Fibroblast of mammary gland (primary cell): ENCODE measurements at places on chromosomes 7 and 10.

DNA sequence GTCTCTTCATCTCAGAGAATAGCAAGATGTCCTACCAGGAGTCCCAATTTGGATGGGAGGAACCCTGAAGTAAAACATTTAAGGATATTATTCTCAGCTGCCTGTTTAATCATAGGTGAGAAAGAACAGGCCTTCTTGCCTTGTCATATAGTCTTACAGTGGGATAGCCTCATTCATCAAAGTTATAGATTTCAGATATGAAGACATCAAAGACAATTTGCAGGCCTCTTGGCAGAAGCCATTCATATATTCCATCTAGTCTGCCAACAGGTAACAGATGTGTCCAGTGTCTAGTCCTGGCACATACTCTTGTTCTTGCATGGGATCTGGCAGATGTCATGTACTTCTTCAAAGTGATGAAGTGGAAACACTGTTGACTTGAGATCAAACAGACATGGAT, 601.3 kb upstream of the GHITM start:
- no peak for DNase-seq

GRCh38 chr10:119250641-119251314, 43.4 kb downstream of the GRK5 start:
- DNase-seq: peak; percentile 97

DNA sequence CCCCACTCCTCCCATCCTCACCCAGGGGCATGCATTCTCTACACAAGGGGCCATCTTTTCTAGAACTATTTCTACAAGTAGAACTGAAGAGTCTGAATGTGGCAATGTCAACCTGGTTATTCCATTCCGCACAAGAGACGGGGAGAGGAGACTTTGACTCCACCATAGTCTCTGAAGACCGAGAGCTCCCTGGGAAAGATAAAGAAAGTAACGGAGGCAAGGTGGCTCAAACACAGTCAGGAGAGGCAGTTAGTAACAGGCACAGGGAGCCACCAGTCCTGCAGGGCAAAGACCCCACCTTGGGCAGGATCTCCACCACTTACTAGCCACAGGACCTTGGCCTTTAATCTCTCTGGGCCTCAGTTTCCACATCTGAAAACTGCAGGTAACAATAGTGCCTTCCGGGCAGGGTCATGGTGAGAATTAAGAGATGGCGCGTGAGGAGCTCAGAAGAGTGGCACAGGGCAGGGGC, 100.3 kb downstream of the TNS3 start:
- DNase-seq: no peak

DNA sequence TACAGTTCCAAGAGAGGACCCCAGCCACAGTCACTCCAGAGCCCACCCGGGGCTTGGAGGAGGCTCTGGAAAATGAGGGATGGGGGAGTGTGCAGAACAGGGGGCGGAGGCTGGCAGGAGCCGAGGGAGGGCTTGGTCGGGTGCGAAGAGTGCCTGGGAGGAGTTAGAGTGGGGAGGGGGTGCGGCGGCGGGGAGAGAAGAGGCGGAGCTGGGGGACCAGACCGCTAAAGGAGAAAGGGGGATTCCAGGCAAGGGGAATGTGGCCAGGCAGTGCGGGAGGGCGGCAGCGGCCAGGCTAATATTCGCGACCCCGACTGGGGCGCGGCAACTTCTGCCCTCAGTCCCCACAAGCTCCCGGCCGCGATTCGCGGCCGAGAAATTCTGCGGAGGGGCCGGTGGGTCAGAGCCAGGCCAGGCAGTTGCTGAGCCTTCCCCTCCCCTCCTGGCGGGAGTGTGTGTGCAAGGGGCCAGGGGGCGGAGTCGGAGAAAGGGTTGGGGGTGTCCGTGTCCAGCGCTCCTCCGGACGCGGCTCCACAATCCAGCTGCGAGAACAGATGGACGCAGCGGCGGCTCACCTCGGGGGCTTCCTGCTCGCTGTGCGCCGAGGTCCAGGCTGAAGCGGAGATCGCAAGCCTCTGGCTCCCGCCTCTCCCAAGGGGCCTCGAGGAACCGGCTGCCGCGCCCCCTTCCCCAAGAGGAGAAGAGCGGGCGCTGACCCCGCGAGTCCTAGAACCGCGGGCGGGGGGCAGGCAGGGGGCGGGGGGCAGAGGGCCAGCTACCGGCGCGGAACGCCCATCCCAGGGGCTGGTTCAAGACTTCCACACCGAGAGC, 612 bp upstream of the SLC18A3 start:
- DNase-seq: no peak

- DNase-seq: no peak
Observed at GRCh38 chr7:74018246-74018895, 9.6 kb upstream of the ELN start.

GRCh38 chr10:96309628-96310320, 5.5 kb downstream of the DNTT start:
- DNase-seq: no peak

- DNase-seq: peak; percentile 25
Observed at GRCh38 chr7:34281260-34281659, 375.9 kb downstream of the BMPER start.

DNA sequence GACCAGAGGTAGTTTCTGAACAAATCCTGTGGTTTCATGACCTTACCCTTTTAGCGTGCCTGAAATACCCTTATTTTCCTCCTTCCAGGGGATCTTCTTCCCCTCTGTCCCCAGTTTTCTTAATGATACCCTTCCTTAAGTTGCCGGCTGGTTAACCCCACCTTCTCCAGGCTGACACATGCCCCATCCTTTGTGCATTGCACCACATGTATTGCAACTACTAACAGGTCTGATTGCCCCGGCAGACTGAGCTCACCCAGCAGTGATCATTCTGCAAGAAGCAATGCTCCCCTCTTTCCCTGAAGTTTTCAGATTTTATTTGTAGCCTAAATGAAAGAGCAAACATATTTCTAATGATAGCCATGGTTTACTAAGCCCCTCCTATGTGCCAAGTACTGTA, 108.2 kb downstream of the HIP1 start:
- no peak for DNase-seq

GRCh38 chr10:28169525-28169924, 133.3 kb downstream of the MPP7 start:
- DNase-seq: no peak

DNA sequence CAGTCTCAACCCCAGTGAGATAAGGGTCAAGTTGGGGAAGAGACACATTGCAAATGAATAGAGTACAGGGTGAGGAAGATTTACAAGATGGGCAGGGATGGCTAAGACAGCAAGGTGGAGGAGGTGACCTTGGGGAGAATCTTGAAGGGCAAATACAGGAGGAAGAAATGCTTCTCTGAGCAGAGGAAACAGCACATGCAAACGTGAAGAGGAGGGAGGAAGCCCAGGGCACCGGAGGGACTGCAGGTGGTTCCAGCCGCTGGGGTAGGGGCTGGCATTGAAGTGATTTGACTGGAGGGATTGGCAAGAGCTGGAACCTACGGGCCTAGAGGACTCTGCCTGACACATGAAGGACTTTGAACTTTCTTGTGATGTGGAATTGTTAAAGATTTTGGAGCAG, 14.6 kb downstream of the PLAU start:
- no peak for DNase-seq

DNA sequence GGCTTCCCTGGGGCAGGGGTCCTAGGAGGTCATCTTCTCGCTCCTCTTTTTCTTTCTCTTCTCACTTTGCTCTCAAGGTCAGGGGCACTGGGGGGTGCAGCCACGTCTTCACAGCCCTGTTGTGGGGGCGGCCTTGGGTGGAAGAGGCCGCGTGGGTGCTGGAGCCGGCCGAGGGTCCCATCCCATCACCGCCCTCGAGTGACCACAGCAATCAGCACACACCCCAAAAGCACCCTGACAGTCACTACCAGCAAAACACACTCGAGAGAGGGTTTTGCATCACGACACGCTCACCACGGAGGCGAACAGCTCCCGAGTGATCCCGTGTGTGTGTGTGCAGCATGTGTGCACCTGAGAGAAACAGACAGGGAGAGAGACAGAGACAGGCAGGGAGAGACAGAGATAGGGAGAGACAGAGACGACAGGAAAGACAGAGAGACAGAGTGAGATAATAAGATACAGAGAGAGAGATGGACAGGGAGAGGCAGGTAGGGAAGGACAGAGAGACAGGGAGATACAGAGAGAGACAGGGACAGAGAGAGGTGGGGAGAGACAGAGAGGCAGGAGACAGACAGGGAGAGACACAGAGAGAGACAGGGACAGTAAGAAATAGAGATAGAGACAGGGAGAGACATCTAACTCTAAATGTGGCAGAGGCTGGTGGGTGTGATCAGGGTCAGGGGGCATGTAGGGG, 100.9 kb downstream of the WDR37 start:
- DNase-seq: no peak

GRCh38 chr10:124296813-124297788, 121.6 kb downstream of the OAT start:
- no peak for DNase-seq

- DNase-seq: peak; percentile 31
Observed at GRCh38 chr7:13540429-13540828, 449.0 kb downstream of the ETV1 start.

GRCh38 chr10:92290076-92290836, 622 bp downstream of the CPEB3 start:
- peak; percentile 50 for DNase-seq

DNA sequence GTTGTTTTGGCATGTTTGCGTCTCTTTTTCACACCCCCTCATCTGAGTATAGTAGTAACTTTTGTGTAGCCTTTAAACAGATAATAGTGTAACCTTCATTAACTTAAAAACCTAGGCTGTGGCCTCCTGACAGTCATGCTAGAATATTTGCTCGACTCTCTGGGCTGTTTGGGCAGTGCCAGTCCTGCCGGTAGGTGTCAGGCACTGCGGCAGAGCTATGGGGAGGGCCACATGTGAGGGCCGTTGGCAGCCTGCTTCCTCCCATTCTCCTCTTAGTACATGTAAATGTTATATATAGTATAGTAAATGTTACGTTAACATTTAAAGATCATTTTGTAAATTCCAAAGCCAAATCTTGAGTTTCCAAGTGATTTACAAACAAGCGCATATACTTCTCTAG, 26.1 kb downstream of the BCCIP start:
- DNase-seq: no peak

DNA sequence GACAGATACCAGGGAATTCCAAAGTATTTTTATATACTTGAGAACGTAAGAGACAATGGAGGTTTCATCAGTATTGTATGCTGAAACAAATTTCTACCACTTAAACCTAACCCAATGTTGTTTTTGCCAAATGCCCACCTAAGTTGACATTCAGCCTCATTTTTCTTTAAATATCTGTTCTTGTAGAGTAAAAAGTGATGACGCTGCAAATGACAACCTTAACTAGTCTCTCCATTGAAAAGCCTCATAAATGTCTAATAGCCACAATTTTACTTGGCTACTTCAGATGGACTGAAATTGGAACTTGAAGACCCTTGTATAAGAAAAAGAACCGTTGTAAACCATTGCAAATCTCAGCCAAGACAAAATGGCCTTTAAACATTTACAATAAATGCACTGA, 176.9 kb downstream of the CRPPA start:
- no peak for DNase-seq

- DNase-seq: no peak
Observed at GRCh38 chr7:131642429-131642828, 86.0 kb upstream of the PODXL start.

- peak; percentile 52 for DNase-seq
Observed at GRCh38 chr7:95264363-95264891, 59.9 kb downstream of the PON1 start.

- DNase-seq: no peak
Observed at GRCh38 chr7:7972128-7972527, 3.5 kb downstream of the GLCCI1 start.

GRCh38 chr7:124992851-124993562, 63.4 kb upstream of the POT1 start:
- peak; percentile 79 for DNase-seq

- peak; percentile 76 for DNase-seq
Observed at GRCh38 chr10:130138479-130138866, 2.3 kb downstream of the GLRX3 start.

DNA sequence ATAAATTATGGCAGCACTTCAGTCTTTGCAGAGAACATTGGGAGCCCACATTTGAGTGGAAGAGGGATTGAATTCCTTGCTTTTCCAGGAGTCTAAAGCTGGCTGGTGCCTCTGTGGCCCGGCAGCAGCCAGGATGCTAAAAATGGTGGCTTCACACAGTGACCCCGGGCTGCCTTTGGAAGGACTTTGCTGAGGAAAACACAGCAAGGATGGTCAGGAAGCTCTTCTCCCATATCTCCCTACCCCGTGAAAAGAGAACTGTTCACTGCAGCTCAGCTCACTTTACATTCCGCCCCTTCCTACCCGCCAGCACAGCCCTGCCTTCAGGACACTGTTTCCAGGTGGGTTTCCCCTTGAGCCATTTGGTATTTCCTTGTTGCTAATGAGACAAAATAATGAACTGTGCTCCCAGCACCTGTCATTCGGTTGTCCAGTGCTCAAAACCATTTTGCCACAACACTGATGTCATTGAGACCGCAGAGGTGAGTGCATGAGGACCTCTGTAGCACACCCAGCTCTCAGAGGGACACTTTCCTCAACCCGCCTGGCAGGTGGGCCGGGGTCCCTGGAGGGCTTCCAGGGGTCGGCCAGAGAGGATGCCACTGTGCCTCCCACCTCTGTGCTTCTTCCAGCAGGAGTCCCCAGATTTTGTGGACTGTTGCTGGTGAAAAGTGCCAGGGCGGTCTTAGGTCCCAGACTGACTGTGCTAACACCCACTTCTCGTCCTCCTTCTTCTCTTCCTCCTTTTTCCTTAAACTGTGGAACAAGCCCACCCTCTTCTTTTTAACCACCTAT, 255.7 kb upstream of the PPP2R2D start:
- no peak for DNase-seq
